ENCODE measurements at places on chromosomes 2 and 18.

DNA sequence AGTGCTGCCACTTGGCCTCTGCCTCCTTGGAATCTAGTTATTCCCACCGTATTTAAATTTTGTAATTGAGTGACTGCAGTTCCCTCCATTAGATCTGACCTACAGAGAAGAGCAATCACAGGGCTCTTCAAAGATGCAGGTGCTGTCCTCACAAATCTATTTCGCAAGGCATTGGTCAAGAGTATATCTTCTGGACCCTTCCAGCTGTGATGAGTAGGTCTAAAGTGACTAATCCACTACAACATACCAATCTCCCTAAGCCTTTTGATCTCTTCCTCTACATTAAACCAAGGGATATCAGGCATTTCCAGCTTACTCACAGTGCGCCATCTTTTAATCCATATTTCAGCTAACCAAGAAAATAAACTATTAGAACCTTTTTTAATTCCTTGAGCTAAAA, 65.1 kb upstream of the COL3A1 start:
- no peak for DNase-seq

DNA sequence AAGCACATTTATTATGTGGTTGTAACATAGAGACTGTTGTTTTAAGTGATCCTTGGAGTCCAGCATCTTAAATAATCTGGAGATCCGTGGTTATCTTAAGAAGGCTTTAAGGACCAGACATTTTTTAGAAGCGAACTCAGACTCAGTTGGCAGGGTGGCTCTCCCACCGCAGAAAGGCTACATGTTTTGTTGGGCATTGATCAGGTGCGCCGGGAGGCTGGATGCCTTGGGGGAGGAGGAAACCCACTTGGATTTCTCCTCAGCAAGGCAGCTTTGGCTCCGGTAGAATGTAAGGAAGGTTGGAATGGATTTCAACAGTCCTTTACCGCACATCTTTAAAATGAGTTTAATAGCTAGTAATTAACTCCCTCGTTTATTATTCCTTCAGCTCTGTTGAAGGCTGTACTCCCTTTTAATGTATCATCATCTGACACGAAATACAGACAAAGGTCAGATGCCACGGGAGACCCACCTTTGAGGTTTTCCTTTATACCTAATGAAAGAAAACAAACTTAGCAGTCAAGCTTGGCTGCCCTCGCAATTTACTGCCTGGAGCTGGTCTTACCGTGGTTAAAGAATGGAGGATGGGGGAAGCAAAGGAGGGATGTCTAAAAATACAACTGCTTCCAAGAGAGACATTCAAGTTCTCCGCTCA, 1.2 kb downstream of the TMEM200C start:
- DNase-seq: no peak

DNA sequence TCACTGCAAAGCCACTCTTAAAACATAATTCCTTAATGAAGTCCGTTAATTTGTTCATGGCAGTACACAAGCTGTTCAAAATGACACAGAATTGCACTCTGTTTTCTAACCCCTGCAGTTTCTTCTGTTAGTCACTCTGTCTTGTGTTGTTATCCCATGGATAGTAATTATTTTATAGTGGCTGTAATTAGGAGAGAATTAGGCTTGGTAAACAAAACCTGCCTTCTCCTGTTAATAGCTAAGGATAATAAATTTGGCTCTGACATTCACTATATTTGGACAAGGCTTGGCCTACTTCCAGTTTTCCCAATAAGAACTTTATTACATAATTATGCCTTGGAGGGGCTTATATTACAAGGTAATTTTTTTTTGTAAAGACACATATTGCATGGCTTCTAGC, 330.3 kb upstream of the FIGN start:
- DNase-seq: no peak

- no peak for DNase-seq
Measured at GRCh38 chr2:155026651-155027174, 328.2 kb downstream of the KCNJ3 start.

DNA sequence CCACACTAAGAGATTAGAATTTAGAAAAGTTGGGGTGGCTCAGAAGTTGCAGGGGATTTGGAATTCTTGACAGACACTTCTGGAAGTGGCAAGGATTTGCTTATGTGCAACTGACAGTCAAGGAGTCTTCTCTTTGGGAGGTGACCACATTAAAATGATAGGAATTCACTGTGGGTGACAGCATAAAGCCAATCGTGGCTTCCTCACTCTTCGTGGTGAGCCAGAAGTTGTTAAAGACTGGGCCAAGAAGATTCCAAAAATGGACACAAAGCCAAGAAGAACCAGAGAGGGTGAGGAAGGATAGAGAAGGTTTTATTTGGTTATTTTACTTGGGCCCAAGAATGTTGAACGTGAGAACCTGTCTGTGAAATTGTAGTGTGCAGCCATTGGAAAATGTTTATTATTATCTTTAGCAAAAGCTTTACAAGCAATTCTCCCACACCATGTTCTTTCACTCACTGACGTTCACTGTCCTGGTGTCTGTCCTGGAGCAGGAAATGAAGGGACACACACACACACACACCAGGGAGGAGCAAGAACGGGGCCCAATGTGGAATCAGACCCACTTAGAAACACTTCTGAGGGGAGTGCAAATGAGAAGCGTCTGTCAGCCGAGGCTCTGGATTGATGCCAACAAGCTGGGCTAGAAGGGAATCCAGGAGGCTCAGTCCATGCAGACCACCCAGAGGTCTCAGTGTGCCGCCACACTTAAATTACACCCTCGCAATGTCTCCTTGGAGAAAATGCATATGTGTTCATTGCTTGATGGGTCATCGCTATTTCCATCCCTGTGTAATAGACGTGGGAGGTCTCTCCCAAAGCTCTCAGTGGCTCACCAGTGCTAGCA, 37.2 kb downstream of the STEAP3 start:
- no peak for DNase-seq

- DNase-seq: no peak
Measured at GRCh38 chr2:101152272-101153076, 1.3 kb upstream of the TBC1D8 start.

GRCh38 chr2:217367464-217367863, 507.6 kb upstream of the TNP1 start:
- no peak for DNase-seq

DNA sequence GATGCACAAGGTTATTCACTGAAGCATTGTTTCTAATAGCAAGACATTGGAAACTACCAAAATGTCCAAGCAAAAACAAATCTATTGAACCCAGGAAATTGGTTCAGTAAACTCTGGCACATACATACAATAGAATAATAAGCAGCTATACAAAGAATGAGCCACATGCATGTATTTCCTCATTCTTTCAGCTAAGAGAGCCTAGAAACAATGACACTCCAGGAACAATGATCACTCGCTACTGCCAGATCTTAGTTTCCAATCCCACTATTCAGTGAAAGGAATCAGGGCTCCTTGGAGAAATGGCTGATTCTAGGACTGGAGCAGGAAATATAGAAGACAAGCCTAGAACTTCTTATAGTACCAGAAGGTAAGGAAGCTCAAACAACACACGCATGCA, 221.9 kb upstream of the AGAP1 start:
- no peak for DNase-seq

- DNase-seq: no peak
Measured at GRCh38 chr18:35282353-35282752, 7.7 kb downstream of the ZSCAN30 start.

GRCh38 chr18:54119524-54120019, 104.9 kb downstream of the MBD2 start:
- DNase-seq: no peak

- DNase-seq: no peak
Measured at GRCh38 chr2:151654891-151655290, 79.4 kb downstream of the NEB start.

DNA sequence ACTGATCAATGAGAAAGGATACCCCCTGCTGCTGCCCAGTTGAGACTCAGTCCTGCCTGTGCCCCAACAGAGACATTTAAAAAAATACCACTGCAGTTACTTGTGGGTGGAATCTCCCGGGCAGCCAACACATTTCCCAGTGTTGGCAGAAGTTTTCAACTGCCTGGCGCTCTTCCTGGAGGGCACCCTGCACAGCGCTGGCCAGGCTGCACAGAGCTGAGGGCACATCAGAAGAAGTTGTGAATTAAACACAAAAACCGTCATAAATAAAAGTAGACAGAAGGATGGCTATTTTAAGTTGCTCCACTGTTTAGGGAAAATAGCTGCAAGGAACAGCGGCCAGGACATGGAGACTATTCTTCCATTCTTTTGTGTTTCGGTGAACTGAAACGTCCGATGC, 110.2 kb upstream of the THOC1 start:
- DNase-seq: no peak

- DNase-seq: no peak
Measured at GRCh38 chr2:47561906-47562305, 158.9 kb downstream of the MSH2 start.

DNA sequence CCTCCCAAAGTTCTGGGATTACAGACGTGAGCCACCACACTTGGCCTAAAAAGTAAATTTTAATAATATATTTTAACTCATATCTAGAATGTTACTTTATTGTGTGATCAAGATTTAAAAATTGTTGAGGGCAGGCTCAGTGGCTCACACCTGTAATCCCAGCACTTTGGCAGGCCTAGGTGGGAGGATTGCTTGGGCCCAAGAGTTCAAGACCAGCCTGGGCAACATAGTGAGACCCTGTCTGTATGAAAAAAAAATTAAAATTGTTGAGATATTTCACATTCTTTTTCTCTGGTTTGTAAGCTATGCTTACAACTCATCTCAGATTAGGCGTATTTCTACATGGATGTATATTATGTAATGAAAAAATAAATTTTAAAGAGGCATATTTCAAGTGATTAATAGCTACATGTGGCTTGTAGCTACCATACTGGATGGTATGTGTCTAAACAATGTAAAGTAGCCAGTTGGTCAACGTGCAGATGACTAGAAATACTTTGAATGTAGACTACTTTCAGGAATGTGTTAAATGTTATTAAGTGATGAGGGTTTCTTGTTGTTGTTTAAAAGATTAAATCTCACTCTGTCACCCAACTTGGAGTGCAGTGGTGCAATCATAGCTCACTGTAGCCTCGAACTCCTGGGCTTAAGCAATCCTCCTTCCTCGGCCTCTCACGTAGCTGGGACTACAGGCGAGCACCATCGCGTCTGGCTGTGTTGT, 5.9 kb downstream of the RAB10 start:
- DNase-seq: no peak

GRCh38 chr2:47227532-47228279, 72.6 kb upstream of the STPG4 start:
- no peak for DNase-seq

DNA sequence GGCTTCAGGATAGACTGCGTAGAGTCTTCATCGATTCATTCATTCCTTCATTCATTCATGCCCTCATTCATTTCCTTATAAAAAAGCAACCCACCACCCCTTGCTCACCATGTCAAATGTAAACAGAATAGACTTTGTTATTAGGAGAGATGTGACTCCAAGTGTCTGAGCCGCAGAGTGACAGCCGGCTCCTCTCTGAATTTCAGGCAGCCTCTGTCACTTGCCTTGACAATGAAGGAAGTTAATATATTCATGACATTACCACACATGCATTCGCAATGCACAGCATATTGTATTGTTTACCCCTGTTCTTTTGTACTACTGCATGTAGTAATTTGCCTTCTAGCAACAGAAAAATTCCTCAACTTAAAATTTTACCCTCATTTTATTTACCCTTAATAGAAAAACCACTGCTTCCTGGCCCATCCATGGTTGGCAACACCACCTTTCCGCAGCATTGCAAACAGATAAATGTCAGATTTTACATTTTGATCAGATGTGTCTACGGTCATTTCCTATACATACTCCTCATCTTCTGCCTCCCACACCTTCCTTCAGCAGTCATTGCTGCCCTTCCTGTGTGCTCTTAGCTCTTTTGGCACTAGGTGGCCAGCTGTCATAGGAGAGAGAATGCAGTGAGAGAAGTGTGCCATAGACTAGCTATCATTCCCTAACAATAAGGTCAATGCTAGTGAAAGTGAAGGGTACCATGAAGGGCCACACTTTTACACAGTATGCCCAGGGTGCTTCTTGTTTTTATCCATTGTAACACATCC, 1090.8 kb downstream of the BCL11A start:
- no peak for DNase-seq
